Suprapubic skin (tissue), 4 donors: ENCODE measurements at places on chromosomes 2 and 18. TPM values are rescaled to one million over a fixed set of nuclear protein-coding genes. Genes with fewer than 3 reads are reported as not detected.

- H3K4me3 ChIP-seq = no peak overlapping the region
- H3K27ac ChIP-seq = no peak overlapping the region
- peaks cover 27% of the 10 kb centered on the region for H3K36me3 ChIP-seq
- no peaks in the 10 kb centered on the region for H3K27me3 ChIP-seq
These were observed 116.3 kb upstream of the CDCA7 start for GRCh38 chr2:173238385-173238784.

DNA sequence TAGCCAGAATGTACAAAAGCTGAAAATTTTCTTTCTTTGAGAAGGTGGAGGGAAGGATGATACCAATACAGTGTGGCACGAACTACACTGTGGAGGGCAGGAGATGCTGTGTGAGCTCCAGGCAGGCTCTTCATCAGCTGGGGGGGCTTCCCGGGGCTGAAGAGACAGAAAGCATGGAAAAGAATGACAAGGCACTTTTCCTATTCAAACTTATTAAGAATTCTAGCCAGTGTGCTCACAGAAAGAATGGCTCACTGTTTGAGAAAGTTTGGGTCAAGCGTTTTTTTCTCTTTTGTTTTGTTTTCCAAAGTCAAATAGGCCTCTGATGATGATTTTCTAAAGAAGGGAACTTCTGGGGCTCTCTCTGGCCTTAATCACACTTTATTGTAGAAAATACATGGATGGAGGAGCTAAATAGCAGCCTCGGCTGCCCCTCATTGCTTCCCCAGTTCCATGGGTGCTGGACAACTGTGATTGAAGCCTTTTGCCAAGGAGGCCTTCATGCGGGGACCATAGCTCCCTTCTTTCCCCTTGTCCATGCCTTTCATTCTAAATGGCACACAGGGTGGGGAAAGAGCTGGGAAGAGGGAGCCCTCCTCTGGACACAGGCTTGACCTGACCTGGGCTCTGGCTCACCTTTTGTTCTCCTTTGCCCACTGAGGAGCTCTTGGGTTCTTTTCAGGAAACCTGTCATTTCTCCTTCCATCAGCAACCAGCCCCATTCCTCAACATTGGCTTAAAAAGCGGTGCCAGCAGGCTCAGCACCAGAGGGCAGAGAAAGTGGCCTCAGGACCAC lies 130.6 kb downstream of the TDRD15 start:
- no peak for DNase-seq
- H3K27ac ChIP-seq = no peak overlapping the region
- no peaks in the 10 kb centered on the region for H3K4me1 ChIP-seq
- no peak overlapping the region for H3K4me3 ChIP-seq
- no peaks in the 10 kb centered on the region for H3K27me3 ChIP-seq
- no peaks in the 10 kb centered on the region for H3K36me3 ChIP-seq

DNA sequence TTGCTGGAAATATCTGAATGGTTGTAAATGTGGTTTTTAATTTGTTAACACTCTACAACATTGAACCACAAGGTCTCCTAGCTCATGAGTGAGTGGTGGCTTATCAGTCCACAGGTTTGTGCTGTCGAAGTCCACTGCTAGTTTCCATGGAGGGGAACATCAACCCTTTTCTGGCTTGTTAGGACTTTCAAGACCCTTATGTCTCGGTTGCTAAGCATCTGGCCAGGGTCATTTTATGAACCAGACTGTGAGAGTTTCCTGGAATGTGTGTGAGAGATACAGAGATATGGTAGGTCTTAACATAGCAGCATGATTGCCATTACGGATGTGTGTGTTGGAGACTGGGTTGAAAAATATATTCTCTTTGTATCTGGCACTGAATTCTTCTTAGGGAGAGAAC lies 36.9 kb downstream of the KCNE4 start:
- DNase-seq = no peak
- peaks cover 34% of the 10 kb centered on the region for H3K4me1 ChIP-seq
- H3K36me3 ChIP-seq = no peaks in the 10 kb centered on the region
- no peaks in the 10 kb centered on the region for H3K27me3 ChIP-seq

- H3K27ac ChIP-seq = no peak overlapping the region
- H3K27me3 ChIP-seq = no peaks in the 10 kb centered on the region
- no peak for DNase-seq
These were observed 170.7 kb downstream of the MYO1B start for GRCh38 chr2:191415858-191416257.

- H3K27me3 ChIP-seq = no peaks in the 10 kb centered on the region
- no peaks in the 10 kb centered on the region for H3K4me1 ChIP-seq
- no peak overlapping the region for H3K27ac ChIP-seq
- no peak overlapping the region for H3K4me3 ChIP-seq
- DNase-seq = no peak
These were observed 2.4 kb downstream of the TTN start for GRCh38 chr2:178804791-178805190.

MEP1B gene
- not detected for total RNA-seq

DNER gene
- 11.6 TPM for total RNA-seq
